ENCODE measurements at places on chromosomes 13 and 19.

GRCh38 chr13:28492569-28493367 is 2.2 kb downstream of the FLT1 start:
- peak overlapping the region; percentile 60 for H3K4me3 ChIP-seq
- no peaks in the 10 kb centered on the region for H3K36me3 ChIP-seq
- H3K4me1 ChIP-seq = peaks cover 19% of the 10 kb centered on the region
- H3K27ac ChIP-seq = no peak overlapping the region

DNA sequence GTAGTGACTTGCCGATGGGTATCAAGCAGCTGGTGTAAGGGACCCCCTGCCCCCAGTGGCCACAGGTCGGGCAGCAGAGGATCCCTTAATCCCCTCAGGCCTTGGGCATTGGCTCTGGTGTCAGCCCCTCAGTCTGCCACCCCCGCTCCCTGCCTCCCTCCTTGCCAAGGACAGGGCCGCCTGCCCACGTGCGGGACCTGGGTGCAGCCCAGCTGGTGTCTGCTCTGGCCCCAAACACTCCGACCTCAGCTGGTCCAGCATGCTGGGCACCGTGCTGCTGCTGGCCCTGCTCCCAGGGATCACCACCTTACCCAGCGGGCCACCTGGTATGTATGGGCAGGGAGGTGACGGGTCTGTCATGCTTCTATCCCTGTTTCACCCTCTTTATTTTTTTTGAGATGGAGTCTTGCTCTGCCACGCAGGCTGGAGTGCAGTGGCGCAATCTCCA is at the start of gene TGFBR3L:
Gene TGFBR3L, plus strand, starts transcription at position 233 of the 448 bp plus-strand sequence.
- H3K27me3 ChIP-seq = peaks cover 61% of the 10 kb centered on the region
- no peak within 1 kb of the TSS for H3K4me3 ChIP-seq
- H3K36me3 ChIP-seq = peaks cover 43% of the 10 kb centered on the region
- DNase-seq = no peak
- H3K27ac ChIP-seq = no peak within 1 kb of the TSS
- H3K4me1 ChIP-seq = peaks cover 40% of the 10 kb centered on the region

- peak; percentile 57 for DNase-seq
- H3K27me3 ChIP-seq = no peaks in the 10 kb centered on the region
- H3K36me3 ChIP-seq = no peaks in the 10 kb centered on the region
- H3K4me3 ChIP-seq = peak overlapping the region; percentile 79
- peaks cover 38% of the 10 kb centered on the region for H3K4me1 ChIP-seq
Observed at GRCh38 chr13:24511019-24511815, 1.4 kb downstream of the PARP4 start.

DNA sequence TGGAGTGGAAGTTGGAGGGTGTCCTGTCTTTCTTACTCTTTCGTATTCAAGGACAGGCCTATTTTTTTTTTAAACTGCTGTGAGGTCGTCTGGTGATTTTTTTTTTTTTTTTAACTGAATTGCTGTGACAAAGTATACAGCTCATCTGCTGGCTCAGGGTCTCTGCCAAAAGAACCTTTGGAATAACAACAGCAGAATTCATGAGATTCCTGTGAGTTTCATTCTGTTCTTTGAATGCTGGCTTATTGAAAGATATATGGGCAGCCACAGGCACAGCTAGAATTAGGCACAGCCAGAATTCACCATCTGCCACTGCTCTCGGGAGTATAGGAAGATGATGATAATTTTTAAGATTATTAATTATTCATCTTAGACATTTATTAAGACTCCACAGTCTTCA is 21.4 kb upstream of the FRY start:
- no peak overlapping the region for H3K4me3 ChIP-seq
- DNase-seq = no peak
- H3K27me3 ChIP-seq = no peaks in the 10 kb centered on the region
- H3K36me3 ChIP-seq = no peaks in the 10 kb centered on the region
- no peak overlapping the region for H3K27ac ChIP-seq
- no peaks in the 10 kb centered on the region for H3K4me1 ChIP-seq

GRCh38 chr13:33352526-33352925 is 67.0 kb upstream of the STARD13 start:
- H3K4me1 ChIP-seq = peaks cover 50% of the 10 kb centered on the region
- peaks cover 17% of the 10 kb centered on the region for H3K27me3 ChIP-seq
- no peak overlapping the region for H3K4me3 ChIP-seq
- no peak for DNase-seq

- H3K36me3 ChIP-seq = no peaks in the 10 kb centered on the region
- DNase-seq = no peak
- H3K4me3 ChIP-seq = no peak overlapping the region
- no peaks in the 10 kb centered on the region for H3K4me1 ChIP-seq
- no peak overlapping the region for H3K27ac ChIP-seq
- H3K27me3 ChIP-seq = peaks cover 12% of the 10 kb centered on the region
Observed at GRCh38 chr19:33554821-33555220, 33.2 kb upstream of the PEPD start.

DNA sequence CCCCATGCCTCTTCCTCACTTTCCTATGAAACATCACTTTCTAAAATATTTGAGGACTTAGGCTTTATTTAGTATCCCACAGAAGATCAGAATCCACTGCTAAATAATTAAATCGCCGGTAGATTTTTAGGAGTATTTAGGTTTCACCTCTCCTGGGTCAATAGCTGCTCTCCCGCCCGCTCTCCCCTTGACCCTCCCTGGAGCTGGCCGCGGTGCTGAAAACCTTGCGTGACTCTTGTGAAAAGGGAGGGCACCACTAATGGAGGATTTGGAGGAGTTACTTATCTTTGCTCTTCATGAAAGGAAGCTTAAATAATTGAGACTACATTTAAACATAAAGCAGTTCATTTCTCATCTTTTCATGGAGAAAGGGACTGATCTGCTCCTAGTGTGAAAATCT is 14.1 kb downstream of the POU4F1 start:
- H3K4me3 ChIP-seq = no peak overlapping the region
- H3K4me1 ChIP-seq = no peaks in the 10 kb centered on the region
- peaks cover 89% of the 10 kb centered on the region for H3K27me3 ChIP-seq
- H3K27ac ChIP-seq = no peak overlapping the region

- peaks cover 5% of the 10 kb centered on the region for H3K4me1 ChIP-seq
- H3K27ac ChIP-seq = no peak overlapping the region
- H3K4me3 ChIP-seq = no peak overlapping the region
Observed at GRCh38 chr19:50007947-50008346, 17.2 kb downstream of the VRK3 start.

DNA sequence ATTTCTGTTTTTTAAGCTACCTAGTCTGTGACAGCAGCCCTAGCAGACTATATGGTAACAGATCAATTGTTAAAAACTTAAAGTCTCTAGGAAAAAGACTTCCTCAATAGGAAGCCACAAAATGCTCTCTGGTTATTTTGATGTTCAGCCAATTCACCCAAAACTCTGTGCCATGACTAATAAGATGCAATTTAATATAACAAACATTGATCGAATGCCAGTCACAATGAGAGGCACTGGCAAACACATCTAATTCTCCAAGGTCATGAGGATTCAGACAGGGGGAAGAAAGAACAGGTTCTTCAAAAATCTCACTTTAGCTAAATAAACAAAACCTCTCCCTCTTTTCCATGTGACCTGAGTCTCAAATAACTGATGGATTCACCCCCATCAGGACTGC is 107.5 kb downstream of the SUCLA2 start:
- H3K27ac ChIP-seq = no peak overlapping the region
- no peaks in the 10 kb centered on the region for H3K36me3 ChIP-seq

DNA sequence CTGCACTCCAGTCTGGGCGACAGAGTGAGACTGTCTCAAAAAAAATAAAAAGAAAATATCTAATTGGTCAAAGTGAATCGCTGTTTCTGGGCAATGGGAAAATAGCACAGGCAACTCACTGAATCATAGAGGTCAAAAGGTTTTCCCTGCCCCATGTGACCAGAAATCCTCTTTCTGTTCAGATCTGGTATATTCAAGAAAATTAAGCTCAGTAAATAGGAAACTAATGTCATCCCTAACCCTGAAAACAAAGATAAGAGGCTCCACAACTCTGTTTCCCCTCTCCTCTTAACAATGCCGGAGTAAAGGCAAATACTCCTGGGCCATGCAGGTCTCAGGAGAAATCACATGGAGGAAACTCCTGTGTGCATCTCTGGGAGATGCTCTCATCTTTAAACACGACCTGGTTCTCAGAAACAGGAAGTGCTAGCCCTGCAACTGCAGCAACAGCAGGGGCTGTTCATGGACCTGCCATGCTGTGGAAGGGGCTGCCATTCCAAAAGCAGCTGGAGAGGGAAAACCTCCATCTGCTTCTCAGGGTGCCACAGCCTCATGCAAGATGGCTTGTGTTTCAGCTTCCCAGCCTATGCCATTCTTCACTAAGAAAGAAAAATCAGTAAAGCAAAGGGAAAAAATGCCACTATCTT is 47.5 kb upstream of the SLC7A9 start:
- H3K36me3 ChIP-seq = peaks cover 57% of the 10 kb centered on the region
- no peaks in the 10 kb centered on the region for H3K27me3 ChIP-seq
- no peak overlapping the region for H3K27ac ChIP-seq
- no peak for DNase-seq
- H3K4me1 ChIP-seq = no peaks in the 10 kb centered on the region
- no peak overlapping the region for H3K4me3 ChIP-seq

- H3K4me1 ChIP-seq = no peaks in the 10 kb centered on the region
- H3K36me3 ChIP-seq = no peaks in the 10 kb centered on the region
- DNase-seq = no peak
- H3K27ac ChIP-seq = no peak overlapping the region
- peaks cover 12% of the 10 kb centered on the region for H3K27me3 ChIP-seq
Observed at GRCh38 chr19:40163541-40164129, 27.6 kb upstream of the MAP3K10 start.

DNA sequence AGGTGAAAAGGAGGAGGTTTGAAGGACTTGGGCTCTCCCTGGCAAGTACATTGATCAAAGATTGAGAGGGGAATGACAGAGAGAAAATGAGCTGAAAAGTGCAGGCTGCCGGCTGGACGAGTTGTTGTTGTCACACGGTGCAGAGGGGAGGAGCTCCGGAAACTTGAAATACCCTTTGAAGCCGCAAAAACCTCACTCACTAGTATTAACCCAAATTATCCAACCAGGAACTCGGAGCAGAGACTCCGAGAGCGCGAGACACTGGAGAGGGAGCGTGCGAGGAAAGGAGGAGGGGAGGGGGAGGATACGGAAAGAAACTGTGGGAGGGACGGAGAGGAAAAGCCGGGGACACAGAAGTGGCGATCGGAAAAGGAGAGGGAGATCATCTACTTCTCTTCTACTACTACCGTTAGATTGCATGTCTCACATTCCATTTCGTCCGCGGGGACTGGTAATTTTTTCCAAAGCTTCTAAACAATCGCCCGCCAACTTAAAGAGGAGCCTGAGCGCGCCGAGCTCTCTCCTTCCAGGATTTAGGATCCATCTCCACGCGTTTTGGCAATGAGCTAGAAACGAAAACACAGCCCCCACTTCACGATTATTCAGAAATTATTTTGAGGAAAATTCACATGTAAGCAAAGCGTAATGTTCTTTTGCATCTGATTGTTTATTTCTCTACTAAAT is at the start of gene DACH1:
Gene DACH1, minus strand, starts transcription at position 74 of the 684 bp plus-strand sequence.
- peak within 1 kb of the TSS; percentile 77 for H3K27ac ChIP-seq
- no peaks in the 10 kb centered on the region for H3K36me3 ChIP-seq
- DNase-seq = peak; percentile 63
- H3K27me3 ChIP-seq = peaks cover 9% of the 10 kb centered on the region
- H3K4me1 ChIP-seq = no peaks in the 10 kb centered on the region

Measured in left lung (tissue), 14 donors.